A549 treated with ZK216348 at 1 μM for 4 hours (cell line): ENCODE measurements at places on chromosomes 3 and 15. TPM values are rescaled to one million over a fixed set of nuclear protein-coding genes. Genes with fewer than 3 reads are reported as not detected.

Gene INAFM2
- 4.1 to 8.1 TPM (median 5.3 TPM) in 5 replicates for total RNA-seq

Gene SCAANT1
- total RNA-seq, result not detected in 5 replicates

Gene IGSF10
- 0.25 to 0.72 TPM (median 0.54 TPM) in 5 replicates for total RNA-seq

Gene RAB5A
- 35.0 to 88.7 TPM (median 45.7 TPM) in 5 replicates for total RNA-seq

Gene TMC3
- total RNA-seq, result not detected in 5 replicates

Gene EXD1
- not detected in 5 replicates for total RNA-seq

Gene TRPC1
- total RNA-seq, result 3.5 to 9.2 TPM (median 8.3 TPM) in 5 replicates

Gene PLA2G4E
- total RNA-seq, result not detected in 5 replicates

Gene ACKR2
- total RNA-seq, result 0.18 to 0.23 TPM in 2 of 5 replicates, not detected in the others

Gene CCDC54
- total RNA-seq, result not detected in 5 replicates
